ENCODE measurements at places on chromosomes 3 and 15. TPM values are rescaled to one million over a fixed set of nuclear protein-coding genes. Genes with fewer than 3 reads are reported as not detected.

ACTC1 gene
- not detected for total RNA-seq

ADPRH gene
- total RNA-seq = 9.5 TPM

GRK7 gene
- total RNA-seq = 0.16 TPM

ZKSCAN7 gene
- 3.5 TPM for total RNA-seq

GOLGA6A gene
- 0.17 TPM for total RNA-seq

LHFPL4 gene
- total RNA-seq = not detected

TLR9 gene
- not detected for total RNA-seq

ZNF620 gene
- 2.4 TPM for total RNA-seq

FEZF2 gene
- not detected for total RNA-seq

DNAJC17 gene
- 12.2 TPM for total RNA-seq

NRROS gene
- total RNA-seq = 7.9 TPM
